ENCODE measurements at places on chromosomes 4 and X.
A peak's percentile ranks its signal among the peaks of the same experiment; 100 is the strongest.

- peak; percentile 13 for DNase-seq
These were observed at the start of gene ABCG2 for GRCh38 chr4:88158489-88159228. TSS of gene ABCG2 (minus strand) at chr4:88158639. CDS start at chr4:88139995, 18,644 bp downstream.

DNA sequence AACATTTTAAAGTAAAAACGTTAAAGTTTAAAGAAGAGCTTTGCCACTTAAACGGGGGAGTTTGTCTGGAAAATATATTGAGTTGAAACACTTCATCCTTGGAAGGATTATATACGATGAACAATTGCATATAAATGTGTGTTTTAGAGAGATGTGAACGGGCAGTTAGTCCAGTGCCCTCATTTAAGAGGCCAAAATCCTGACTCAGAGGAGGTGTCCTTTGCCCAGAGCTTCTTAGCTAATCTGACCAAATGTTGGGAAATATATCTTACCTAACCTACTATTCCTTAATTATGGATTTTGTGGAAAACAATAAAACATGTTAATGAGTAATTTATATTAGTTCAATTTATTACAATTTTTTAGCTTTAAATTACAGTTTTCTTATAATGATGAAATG is 327.2 kb upstream of the DIPK2B start:
- DNase-seq: no peak

- DNase-seq: no peak
These were observed 1090.7 kb downstream of the FAT4 start for GRCh38 chr4:126405369-126405982.

- no peak for DNase-seq
These were observed 32.2 kb upstream of the UGT2B4 start for GRCh38 chr4:69527924-69528323.

DNA sequence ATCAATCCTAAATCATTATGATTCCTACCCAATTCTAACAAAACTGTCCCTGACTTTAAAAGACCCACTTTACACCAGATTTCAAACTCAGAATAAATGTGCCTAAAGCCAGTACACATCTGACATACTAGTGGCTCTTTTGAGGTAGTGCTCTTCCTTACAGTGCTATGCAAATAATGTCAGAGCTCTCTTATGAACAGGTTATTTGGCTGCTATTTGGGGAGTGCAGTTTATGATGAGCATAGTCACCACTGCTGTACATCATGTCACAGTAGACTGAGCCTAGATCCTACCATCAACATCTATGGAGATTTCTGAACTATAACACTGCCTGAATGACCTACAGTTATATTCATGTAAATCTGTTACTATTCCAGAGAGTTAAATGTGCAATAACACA is 50.4 kb upstream of the PAGE5 start:
- DNase-seq: no peak

- no peak for DNase-seq
These were observed 203.7 kb downstream of the NSUN7 start for GRCh38 chr4:40953283-40954087.

- DNase-seq: no peak
These were observed 51.5 kb upstream of the TRPC3 start for GRCh38 chr4:122003335-122003734.

GRCh38 chrX:131577413-131577812 is 33.5 kb downstream of the OR13H1 start:
- DNase-seq: no peak

DNA sequence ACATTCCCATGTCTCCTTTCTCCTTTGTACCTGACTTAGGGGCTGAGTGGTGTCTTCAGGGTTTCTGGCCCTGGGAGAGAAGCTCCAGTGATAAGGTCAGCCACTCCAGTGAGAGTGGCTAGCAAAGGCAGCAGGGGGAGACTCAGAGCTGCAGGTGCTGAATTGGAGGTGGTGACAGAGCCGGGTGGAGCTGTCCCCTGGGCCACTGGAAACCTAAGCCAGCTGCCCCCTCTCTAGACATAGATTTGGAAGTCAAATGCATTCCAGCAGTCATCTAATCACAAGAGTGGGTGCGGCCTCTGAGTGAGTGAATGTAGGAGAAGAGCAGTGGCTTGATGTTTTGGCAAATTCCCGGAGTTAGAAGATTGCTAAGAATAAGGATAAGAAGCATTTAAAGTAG is 28.5 kb downstream of the TRIM2 start:
- no peak for DNase-seq

DNA sequence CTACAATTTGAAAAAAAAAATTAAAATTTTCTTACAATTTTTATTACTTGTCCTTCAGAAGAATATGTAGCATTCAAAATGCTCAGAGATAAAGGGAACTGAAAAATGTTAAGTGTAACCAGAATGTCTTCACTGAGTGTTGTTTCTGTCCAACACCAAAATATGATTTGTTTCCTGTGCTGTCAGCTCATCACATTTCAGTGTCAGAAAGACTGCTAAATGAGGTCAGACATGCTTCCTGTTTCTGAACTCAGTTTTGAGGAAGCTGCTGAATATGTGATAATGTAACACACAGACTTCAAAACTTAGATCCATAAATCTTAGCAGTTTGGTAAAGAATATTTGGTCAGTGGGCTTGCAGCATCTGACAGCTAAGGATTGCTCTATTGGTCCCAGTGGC is 1849.7 kb downstream of the PCDH7 start:
- no peak for DNase-seq

GRCh38 chrX:124216396-124217115 is 115.9 kb upstream of the TEX13D start:
- no peak for DNase-seq

GRCh38 chr4:1363513-1363912 is 16.5 kb downstream of the UVSSA start:
- DNase-seq: no peak

Data from stimulated activated CD4-positive, alpha-beta T cell treated with anti-CD3 and anti-CD28 coated beads, Interleukin-15, amount 100 ng/mL, for 48 hours (primary cell).